Activated naive CD4-positive, alpha-beta T cell treated with anti-CD3 and anti-CD28 coated beads, Interleukin-2, amount 10 ng/mL, durations not matched to agents 7 days and 5 days (primary cell): ENCODE measurements at places on chromosomes 5 and 9.

- no peak overlapping the region for H3K4me3 ChIP-seq
- H3K4me1 ChIP-seq: no peaks in the 10 kb centered on the region
- no peak overlapping the region for H3K27ac ChIP-seq
- H3K27me3 ChIP-seq: no peaks in the 10 kb centered on the region
- no peak for DNase-seq
- no peaks in the 10 kb centered on the region for H3K36me3 ChIP-seq
These were observed 581.8 kb downstream of the TAF11L14 start for GRCh38 chr5:18216016-18216415.

DNA sequence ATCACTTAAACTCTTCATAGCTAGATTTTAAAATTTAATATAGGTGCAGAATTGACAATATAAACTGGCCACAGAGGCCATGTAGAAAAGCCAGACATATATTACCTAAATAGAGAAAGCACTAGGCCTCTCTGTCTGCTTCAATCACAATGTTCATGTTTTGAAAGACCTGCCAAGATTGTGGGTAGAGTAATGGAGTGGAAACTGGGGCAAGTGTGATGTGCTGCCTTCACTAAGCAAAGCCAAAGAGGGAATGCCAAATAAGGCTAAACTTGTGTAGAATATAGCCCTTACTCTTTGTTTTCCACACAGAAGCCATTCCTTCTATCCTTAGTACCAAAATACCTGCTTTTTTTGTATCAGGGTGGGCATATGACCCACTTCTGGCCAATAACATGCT is 15.1 kb upstream of the ISOC1 start:
- H3K27me3 ChIP-seq: no peaks in the 10 kb centered on the region
- no peak for DNase-seq
- H3K27ac ChIP-seq: no peak overlapping the region
- H3K4me3 ChIP-seq: no peak overlapping the region
- no peaks in the 10 kb centered on the region for H3K36me3 ChIP-seq

- no peak overlapping the region for H3K4me3 ChIP-seq
- H3K36me3 ChIP-seq: no peaks in the 10 kb centered on the region
- H3K27ac ChIP-seq: no peak overlapping the region
- H3K4me1 ChIP-seq: peaks cover 4% of the 10 kb centered on the region
These were observed 53.1 kb downstream of the NXNL2 start for GRCh38 chr9:88587885-88588649.

DNA sequence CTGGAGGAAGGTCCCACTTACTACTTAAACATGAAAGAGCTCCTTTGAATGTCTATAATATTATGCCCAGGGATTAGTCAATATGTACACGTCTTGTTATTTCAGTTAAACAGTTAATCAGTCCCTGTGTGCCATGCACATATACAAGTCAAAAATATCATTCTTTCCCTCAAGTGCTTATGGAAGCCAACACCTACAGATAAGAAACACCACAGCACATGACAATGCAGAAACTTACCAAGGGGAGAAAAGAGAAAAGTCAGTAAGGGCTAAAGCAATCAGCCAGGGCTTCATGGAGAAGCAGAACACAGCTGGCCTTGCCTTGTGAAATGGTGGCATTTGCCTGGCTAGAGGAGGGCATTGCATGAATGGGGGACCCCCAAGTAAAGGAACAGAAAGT is 88.3 kb downstream of the SNCAIP start:
- no peaks in the 10 kb centered on the region for H3K27me3 ChIP-seq
- H3K4me1 ChIP-seq: no peaks in the 10 kb centered on the region
- H3K27ac ChIP-seq: no peak overlapping the region
- no peaks in the 10 kb centered on the region for H3K36me3 ChIP-seq
- no peak overlapping the region for H3K4me3 ChIP-seq

DNA sequence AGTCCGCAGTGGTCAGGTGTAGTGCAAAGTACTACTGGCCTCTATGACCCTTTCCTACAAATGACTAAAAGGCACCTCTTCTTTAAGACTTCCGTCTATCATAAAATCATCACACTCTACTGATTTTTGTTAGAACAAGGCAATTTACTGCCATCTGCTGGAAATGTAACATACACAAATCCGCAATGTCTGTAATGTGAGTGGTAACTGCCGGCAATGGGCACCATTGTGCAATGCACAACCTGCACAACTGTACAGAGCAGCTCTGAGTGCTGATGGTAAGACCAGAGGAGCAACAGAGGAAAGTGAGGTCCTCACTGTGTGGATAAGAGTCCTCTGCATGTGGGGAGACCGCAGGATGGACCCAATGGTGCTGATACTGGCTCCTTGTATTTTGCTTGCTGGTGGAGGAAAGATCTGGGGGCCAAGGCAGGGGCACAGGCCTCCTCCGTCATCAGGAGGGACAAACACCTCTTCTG is 103.7 kb downstream of the ATPSCKMT start:
- no peak overlapping the region for H3K4me3 ChIP-seq
- H3K4me1 ChIP-seq: no peaks in the 10 kb centered on the region
- H3K27me3 ChIP-seq: peaks cover 4% of the 10 kb centered on the region
- H3K27ac ChIP-seq: no peak overlapping the region

DNA sequence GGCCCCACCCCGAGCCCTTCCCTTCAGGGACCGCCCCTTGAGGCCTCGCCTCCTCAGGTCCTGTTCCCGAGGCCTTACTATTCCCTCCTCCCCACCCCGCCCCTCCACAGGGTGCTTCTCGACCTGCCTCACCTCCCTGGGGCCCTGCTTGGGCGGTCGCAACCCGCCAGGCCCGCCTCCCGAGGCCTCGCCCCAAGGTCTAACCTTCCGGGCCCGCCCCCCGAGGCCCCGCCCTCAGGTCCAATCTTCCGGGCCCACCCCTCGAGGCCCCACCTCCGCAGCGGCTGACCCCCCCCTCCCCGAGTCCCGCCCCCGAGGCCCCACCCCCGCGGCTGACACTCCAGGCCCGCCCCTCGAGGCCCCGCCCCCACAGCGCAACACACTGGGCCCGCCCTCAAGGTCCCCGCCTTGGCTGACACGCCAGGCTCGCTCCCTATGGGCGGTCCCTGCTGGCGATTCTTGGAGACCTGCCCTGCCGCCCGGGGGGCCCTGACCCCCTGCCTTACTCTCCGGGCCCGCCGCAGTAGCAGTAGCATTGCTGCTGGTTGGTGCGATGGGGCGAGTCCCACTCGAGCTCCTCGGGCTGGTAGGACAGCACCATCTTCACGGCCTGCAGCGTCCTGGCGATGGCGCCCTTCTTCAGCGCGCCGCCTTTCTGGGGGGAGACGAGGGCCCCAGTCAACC is 8.2 kb downstream of the PHF19 start:
- H3K4me1 ChIP-seq: peaks cover 65% of the 10 kb centered on the region
- H3K36me3 ChIP-seq: peaks cover 68% of the 10 kb centered on the region
- H3K27ac ChIP-seq: peak overlapping the region; percentile 95
- H3K4me3 ChIP-seq: peak overlapping the region; percentile 80
- peak; percentile 97 for DNase-seq

DNA sequence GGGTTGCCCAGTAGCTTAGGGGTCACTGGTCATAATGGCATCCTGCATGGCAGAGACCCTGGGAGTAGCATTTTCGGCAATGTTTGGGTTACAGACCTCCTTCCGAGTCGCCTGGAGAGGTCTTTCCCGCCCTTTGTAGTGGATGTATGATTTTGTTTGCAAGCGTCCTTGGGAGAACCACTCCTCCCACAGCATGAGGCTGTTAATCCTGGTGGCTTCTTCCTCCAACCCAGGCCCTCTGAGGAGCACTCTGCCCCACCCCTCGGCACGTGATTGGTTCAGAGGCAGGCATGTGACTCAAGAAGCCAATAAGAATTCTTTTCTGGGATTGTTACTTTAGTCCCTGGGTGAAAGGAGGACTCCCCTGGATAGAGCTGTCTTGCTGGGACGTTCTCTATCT is 30.2 kb upstream of the GRHPR start:
- H3K27ac ChIP-seq: no peak overlapping the region
- H3K27me3 ChIP-seq: peaks cover 4% of the 10 kb centered on the region
- H3K4me3 ChIP-seq: no peak overlapping the region

GRCh38 chr9:5922192-5922591 is 31.5 kb downstream of the MLANA start:
- H3K36me3 ChIP-seq: peaks cover 45% of the 10 kb centered on the region
- no peaks in the 10 kb centered on the region for H3K27me3 ChIP-seq
- no peak for DNase-seq
- no peak overlapping the region for H3K4me3 ChIP-seq
- no peaks in the 10 kb centered on the region for H3K4me1 ChIP-seq

GRCh38 chr5:35971878-35972210 is 19.3 kb downstream of the UGT3A1 start:
- no peaks in the 10 kb centered on the region for H3K4me1 ChIP-seq
- no peak overlapping the region for H3K4me3 ChIP-seq
- no peak for DNase-seq
- no peak overlapping the region for H3K27ac ChIP-seq
- no peaks in the 10 kb centered on the region for H3K36me3 ChIP-seq

GRCh38 chr9:34802916-34803315 is 93.0 kb upstream of the CCL21 start:
- DNase-seq: no peak
- no peaks in the 10 kb centered on the region for H3K27me3 ChIP-seq
- H3K4me1 ChIP-seq: no peaks in the 10 kb centered on the region

GRCh38 chr5:23446424-23446823 is 61.0 kb upstream of the PRDM9 start:
- H3K27ac ChIP-seq: no peak overlapping the region
- no peak overlapping the region for H3K4me3 ChIP-seq
- DNase-seq: no peak
- no peaks in the 10 kb centered on the region for H3K4me1 ChIP-seq
- H3K36me3 ChIP-seq: no peaks in the 10 kb centered on the region

DNA sequence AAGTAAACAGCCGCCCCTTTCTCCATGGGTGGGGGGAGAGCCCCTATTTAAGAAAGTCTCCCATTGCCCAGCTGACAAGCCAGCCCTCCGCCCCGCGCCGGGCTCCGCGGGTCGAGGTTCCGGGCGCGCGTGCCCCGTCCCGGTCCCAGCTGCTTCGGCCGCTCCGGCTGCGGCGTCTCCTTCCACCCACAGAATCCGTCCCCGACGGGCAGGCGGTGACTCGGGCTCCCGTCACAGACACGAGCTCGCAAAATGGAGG is 223 bp downstream of the NR3C1 start:
- H3K27me3 ChIP-seq: no peaks in the 10 kb centered on the region
- H3K4me1 ChIP-seq: peaks cover 58% of the 10 kb centered on the region
- no peak for DNase-seq
- H3K27ac ChIP-seq: peak overlapping the region; percentile 94
- H3K36me3 ChIP-seq: peaks cover 42% of the 10 kb centered on the region
- H3K4me3 ChIP-seq: peak overlapping the region; percentile 87

GRCh38 chr5:170232786-170233185 is at the start of gene C5orf58:
TSS of gene C5orf58 (plus strand) at chr5:170232985. CDS start at chr5:170234977, 1,992 bp downstream.
- no peak within 1 kb of the TSS for H3K27ac ChIP-seq
- peaks cover under 1% of the 10 kb centered on the region for H3K4me1 ChIP-seq
- no peaks in the 10 kb centered on the region for H3K27me3 ChIP-seq
- DNase-seq: no peak
